ENCODE measurements at places on chromosomes 7 and 10. TPM values are rescaled to one million over a fixed set of nuclear protein-coding genes. Genes with fewer than 3 reads are reported as not detected.

GRCh38 chr7:106729720-106730385 is 68.9 kb upstream of the CCDC71L start:
- no peak overlapping the region for H3K4me3 ChIP-seq
- DNase-seq: no peak
- no peaks in the 10 kb centered on the region for H3K36me3 ChIP-seq
- no peaks in the 10 kb centered on the region for H3K27me3 ChIP-seq

GRCh38 chr10:62511238-62511637 is 137.1 kb downstream of the ZNF365 start:
- DNase-seq: no peak
- no peaks in the 10 kb centered on the region for H3K27me3 ChIP-seq
- no peak overlapping the region for H3K4me3 ChIP-seq
- H3K27ac ChIP-seq: no peak overlapping the region

GRCh38 chr7:33578166-33578565 is 327.2 kb upstream of the BMPER start:
- H3K27me3 ChIP-seq: no peaks in the 10 kb centered on the region
- H3K27ac ChIP-seq: no peak overlapping the region
- DNase-seq: no peak
- H3K4me3 ChIP-seq: no peak overlapping the region

DNA sequence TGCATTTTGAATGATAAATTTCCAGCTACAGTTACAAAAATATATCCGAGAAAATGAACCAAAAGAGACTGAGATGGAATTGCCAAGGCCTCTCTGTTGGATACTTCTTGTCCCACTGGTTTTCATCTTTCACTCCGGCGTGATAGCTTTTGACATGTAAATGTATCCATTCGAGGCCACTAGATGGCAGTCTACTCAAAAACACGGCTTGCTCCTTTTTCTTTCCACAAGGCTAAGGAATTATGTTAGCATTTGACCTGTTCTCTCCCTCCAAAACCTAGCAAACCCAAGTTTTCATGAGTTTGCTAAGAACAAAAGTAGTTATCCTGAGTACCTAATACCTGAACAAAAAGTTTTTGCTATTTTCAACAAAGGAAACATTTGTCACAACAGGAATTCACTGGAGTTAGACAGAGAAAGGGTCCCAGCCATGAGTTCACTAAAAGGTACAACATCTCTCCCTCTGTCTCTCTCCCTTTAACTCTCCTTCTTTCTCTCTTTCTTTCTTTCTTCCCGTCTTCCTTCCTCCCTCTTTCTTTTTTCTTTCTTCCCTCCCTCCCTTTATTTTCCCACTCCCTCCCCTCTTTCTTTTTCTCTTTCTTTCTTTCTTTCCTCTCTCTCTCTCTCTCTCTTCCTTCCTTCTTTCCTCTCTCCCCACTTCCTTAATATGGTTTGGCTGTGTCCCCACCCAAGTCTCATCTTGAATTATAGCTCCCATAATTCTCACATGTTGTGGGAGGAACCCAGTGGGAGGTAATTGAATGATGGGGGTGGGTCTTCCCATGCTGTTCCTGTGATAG is 207.9 kb upstream of the MYO3A start:
- no peaks in the 10 kb centered on the region for H3K4me1 ChIP-seq
- H3K27me3 ChIP-seq: no peaks in the 10 kb centered on the region
- no peak overlapping the region for H3K4me3 ChIP-seq

The EEPD1 gene
- total RNA-seq: 11.7 TPM

The CAV1 gene
- total RNA-seq: 211 TPM

DNA sequence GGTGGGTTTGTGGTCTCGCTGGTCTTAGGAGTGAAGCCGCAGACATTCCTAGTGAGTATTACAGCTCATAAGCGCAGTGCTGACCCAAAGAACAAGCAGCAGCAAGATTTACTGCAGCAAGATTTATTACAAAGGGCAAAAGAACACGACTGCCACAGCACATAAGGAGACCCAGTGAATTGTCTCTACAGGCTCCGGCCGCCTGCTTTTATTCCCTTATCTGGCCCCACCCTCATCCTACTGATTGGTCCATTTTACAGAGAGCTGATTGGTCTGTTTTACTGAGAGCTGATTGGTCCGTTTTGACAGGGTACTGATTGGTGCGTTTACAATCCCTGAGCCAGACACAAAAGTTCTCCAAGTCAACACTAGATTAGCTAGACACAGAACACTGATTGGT is 82.1 kb downstream of the VIPR2 start:
- H3K36me3 ChIP-seq: no peaks in the 10 kb centered on the region
- no peak overlapping the region for H3K4me3 ChIP-seq
- no peak overlapping the region for H3K27ac ChIP-seq
- no peak for DNase-seq
- H3K27me3 ChIP-seq: peaks cover 5% of the 10 kb centered on the region

- no peak overlapping the region for H3K4me3 ChIP-seq
- no peak overlapping the region for H3K27ac ChIP-seq
- H3K4me1 ChIP-seq: peaks cover 3% of the 10 kb centered on the region
Observed at GRCh38 chr7:111872450-111873325, 310.4 kb upstream of the IMMP2L start.

DNA sequence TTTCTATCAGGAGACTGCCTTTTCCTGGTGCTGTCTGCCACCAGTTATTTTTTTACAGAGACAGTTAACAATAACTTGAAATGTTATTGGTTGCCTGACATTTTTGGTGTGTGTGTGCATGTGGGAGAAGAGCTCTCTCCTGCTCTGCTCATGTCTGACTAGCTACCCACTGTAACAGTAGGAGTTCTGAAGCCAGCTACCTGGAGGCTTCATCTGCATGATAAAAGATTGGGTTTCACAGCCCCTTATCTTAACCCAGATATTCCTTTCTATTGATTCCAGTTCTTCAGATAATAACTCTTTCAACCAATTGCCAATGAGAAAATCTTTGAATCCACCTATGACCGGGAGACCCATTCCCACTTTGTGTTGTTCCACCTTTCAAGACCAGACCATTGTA is 237.4 kb upstream of the PPP1R3A start:
- H3K27me3 ChIP-seq: no peaks in the 10 kb centered on the region
- no peak overlapping the region for H3K4me3 ChIP-seq
- H3K27ac ChIP-seq: no peak overlapping the region
- no peaks in the 10 kb centered on the region for H3K36me3 ChIP-seq
- H3K4me1 ChIP-seq: no peaks in the 10 kb centered on the region
- DNase-seq: no peak

The ATRNL1 gene
- 1.1 TPM for total RNA-seq

DNA sequence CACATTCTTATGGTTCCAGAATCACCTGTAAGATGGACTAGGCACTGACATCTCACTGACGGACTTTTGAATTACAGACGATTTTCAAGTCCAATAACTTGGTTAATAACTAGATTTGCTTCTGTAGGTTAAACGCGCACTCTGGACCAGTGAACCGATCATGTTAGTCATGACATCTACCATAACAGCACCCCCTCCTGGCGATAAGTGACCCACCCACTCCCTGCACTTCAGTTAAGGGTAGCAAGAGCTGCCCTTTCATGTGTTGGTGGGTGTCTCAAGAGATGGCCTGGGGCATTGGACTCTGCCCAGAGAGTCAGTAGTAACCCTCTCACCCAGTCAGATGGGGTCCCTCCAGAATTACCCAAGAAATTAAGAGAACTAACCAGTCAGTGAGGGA is 12.9 kb downstream of the GRM8 start:
- peaks cover 24% of the 10 kb centered on the region for H3K27me3 ChIP-seq
- H3K27ac ChIP-seq: no peak overlapping the region
- no peak overlapping the region for H3K4me3 ChIP-seq
- no peak for DNase-seq
- no peaks in the 10 kb centered on the region for H3K36me3 ChIP-seq

- no peak overlapping the region for H3K4me3 ChIP-seq
- no peak overlapping the region for H3K27ac ChIP-seq
- peaks cover 9% of the 10 kb centered on the region for H3K27me3 ChIP-seq
- no peaks in the 10 kb centered on the region for H3K4me1 ChIP-seq
Observed at GRCh38 chr10:1199345-1199673, 143.1 kb downstream of the WDR37 start.

- H3K27ac ChIP-seq: no peak overlapping the region
- DNase-seq: peak; percentile 40
- no peaks in the 10 kb centered on the region for H3K4me1 ChIP-seq
- no peak overlapping the region for H3K4me3 ChIP-seq
Observed at GRCh38 chr10:101767966-101768790, 7.7 kb downstream of the FGF8 start.

The SFTPA1 gene
- total RNA-seq: not detected

DNA sequence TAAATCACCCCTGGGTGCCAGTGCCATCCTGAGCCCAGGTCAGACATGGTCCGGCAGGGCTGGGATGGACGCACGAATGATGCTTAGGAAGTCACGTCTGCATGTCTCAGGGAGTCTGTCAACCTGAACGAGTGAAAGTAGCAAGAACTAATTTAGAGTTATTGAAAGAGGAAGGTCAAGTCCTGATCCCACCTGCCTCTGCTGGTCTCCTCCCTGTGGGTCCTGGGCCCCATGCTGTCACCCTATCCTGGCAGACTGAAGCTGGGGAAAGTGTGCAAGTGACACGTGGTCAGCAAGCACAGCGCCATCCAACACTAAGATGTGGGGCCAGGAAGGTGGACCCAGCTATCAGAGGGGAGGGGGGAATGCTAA is 26.1 kb upstream of the GRID1 start:
- no peaks in the 10 kb centered on the region for H3K36me3 ChIP-seq
- H3K4me1 ChIP-seq: peaks cover 22% of the 10 kb centered on the region
- no peak overlapping the region for H3K27ac ChIP-seq
- H3K27me3 ChIP-seq: peaks cover 49% of the 10 kb centered on the region
- H3K4me3 ChIP-seq: no peak overlapping the region

GRCh38 chr7:105304040-105304895 is 84.5 kb downstream of the SRPK2 start:
- no peak overlapping the region for H3K27ac ChIP-seq
- H3K4me3 ChIP-seq: no peak overlapping the region
- DNase-seq: no peak
- no peaks in the 10 kb centered on the region for H3K36me3 ChIP-seq
- peaks cover 14% of the 10 kb centered on the region for H3K4me1 ChIP-seq
- no peaks in the 10 kb centered on the region for H3K27me3 ChIP-seq

The AS3MT gene
- total RNA-seq: 1.4 TPM
